ENCODE measurements at places on chromosomes 5 and 9. TPM values are rescaled to one million over a fixed set of nuclear protein-coding genes. Genes with fewer than 3 reads are reported as not detected.

DNA sequence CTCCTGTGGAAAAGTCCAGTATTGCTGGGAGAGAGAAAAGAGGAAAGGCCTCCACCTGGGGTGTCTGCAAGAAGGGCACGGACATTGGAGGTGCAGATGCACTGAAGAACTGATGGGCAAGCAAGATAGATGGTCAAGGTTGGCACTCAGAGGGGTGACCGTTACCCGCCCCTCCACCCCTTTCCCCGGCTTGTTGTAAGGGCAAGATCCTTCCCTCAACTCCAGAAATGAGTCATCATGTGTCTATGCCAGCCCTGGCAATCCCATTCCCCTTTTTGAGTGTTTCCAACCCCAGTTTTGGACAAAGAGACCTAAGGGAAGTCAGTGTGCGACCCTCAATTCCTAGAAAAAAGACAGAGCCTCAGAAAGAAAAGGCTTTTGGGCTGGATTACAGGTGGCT, 34.9 kb upstream of the ATP6V1G1 start:
- no peak for DNase-seq

Gene SPINK6
- total RNA-seq: not detected

DNA sequence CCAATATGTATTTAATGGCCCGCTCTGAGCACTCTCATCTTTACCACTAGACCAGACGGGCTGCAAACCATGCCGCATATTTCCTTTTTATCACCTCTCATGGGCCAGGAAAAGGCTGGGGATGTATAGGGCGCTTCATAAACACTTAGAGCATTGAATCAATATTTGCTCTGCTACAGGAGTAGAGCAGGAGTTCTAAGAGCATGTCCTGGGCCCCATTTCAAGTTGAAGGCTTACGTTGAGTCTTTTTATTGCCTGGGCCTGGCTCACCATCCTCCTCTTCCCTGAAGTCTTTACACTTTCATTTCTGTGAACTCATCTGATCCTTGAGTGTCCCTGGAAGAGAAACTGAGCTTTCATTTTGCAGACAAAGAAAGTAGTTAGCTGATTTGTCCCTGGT, 112.4 kb downstream of the FSTL4 start:
- DNase-seq: no peak

Gene CKS2
- total RNA-seq: 790 TPM

GRCh38 chr9:87684627-87685219, 41.2 kb upstream of the CTSL start:
- DNase-seq: no peak

GRCh38 chr5:126527892-126528291, 67.1 kb downstream of the ALDH7A1 start:
- no peak for DNase-seq

Gene LCN9
- total RNA-seq: not detected

DNA sequence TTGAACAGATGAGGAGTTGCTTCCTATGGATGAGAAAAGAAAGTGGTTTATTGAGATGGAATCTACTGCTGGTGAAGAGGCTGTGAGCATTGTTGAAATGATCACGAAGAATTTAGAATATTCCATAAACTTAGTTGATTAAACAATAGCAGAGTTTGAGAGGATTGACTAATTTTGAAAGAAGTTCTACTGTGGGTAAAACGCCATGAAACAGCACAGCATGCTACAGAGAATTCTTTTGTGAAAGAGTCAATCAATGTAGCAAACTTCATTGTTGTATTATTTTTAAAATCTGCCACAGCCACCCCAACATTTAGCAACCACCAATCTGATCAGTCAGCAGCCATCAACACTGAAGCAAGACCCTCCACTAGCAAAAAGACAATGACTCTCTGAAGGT, 309.1 kb downstream of the SPOCK1 start:
- DNase-seq: no peak

Gene EIF4E1B
- not detected for total RNA-seq

DNA sequence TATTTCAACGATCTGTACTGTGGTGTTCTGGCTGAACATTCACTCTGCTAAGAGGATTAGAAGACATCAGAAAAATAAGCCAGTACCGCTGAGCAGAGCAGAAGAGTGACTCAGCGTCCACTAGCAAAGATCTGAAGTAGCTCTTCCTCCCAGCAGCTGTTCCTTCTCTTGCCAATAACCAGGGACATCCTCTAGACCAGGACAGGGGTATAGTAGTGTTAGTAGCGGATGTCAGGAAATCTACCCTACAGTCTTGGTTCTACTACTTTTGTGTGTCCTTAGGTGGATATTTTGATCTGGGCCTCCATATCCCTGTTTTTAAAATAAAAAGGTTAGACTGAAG, 103.6 kb downstream of the TSSK1B start:
- no peak for DNase-seq

- DNase-seq: no peak
Measured at GRCh38 chr5:132193165-132193694, 34.4 kb downstream of the P4HA2 start.

DNA sequence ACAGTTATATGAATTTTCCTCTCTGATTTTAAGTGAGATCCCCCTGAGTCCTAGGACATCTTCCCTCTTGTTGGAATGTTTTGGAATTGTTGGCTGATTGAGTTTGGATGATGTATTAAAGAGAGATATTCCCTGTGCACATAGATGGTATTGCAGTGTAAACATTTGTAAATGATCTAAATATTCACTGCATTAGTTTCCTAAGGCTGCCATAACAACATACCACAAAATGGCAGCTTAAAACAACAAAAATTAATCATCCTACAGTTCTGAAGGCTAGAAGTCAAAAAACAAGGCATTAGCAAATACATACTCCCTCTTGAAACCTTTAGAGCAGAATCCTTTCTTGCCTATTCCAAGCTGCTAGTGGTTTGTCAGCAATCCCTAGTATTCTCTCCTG, 38.0 kb upstream of the MROH2B start:
- DNase-seq: no peak

- no peak for DNase-seq
Measured at GRCh38 chr5:140114341-140115185, 654 bp downstream of the PURA start.

GRCh38 chr5:179257176-179257682, 88.0 kb downstream of the ADAMTS2 start:
- DNase-seq: no peak

DNA sequence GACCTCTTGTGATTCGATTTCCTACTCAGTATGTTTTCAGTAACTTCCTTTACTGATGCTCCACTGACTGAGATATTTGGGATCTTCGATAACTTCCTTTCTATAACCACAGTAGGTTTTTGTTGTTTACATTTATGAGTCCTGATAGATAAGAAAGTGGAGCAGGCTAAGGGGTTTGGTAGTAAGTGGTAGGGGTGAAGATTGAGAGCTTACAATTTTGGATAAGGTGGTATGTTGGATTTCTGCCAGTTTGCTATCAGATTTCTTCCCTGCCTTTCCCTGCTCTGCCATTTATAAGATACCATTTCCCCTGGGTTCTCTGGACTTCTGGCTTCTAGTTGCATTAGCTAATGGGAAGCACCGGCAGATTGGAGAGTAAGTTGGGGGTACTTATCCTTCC, 7.9 kb upstream of the NDUFS4 start:
- no peak for DNase-seq

Gene SPATA24
- total RNA-seq: 5.3 TPM

DNA sequence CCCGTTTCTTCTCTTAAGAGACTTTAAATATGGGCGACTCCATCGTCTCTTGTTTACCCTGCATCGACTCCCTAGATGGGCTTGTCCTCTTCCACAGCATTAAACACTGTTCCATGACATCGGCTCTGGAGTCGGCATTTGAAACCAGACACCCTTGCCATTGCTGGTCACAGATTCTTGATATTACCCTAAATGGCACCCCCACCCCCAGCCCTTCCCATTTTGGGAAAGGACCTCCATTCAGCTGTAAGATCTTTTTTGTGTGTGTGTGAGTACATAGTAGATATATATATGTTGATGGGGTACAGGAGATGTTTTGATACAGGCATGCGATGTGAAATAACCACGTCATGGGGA, 51.1 kb upstream of the SH3PXD2B start:
- no peak for DNase-seq

Gene INPP5E
- 21.1 TPM for total RNA-seq

DNA sequence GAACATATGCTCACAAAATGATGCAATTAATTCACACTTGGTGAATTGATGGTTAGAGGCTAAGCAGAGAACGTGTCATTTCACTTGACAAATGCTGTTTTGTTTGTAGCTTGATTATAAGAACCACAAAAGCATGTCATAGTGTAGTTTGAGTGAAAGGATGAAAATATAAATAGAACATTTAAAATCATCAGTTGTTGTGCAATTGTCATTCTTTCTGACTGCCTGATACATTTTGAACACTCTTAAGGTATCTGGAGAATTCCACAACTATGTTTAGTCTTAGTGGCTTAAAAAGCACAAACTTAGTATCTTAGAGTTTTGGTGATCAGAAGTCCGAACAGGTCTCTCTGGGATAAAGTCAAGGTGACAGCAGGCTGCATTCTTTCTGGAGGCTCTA, 129.4 kb downstream of the BASP1 start:
- no peak for DNase-seq

- peak; percentile 26 for DNase-seq
Measured at GRCh38 chr9:85536076-85536475, 205.7 kb downstream of the AGTPBP1 start.

DNA sequence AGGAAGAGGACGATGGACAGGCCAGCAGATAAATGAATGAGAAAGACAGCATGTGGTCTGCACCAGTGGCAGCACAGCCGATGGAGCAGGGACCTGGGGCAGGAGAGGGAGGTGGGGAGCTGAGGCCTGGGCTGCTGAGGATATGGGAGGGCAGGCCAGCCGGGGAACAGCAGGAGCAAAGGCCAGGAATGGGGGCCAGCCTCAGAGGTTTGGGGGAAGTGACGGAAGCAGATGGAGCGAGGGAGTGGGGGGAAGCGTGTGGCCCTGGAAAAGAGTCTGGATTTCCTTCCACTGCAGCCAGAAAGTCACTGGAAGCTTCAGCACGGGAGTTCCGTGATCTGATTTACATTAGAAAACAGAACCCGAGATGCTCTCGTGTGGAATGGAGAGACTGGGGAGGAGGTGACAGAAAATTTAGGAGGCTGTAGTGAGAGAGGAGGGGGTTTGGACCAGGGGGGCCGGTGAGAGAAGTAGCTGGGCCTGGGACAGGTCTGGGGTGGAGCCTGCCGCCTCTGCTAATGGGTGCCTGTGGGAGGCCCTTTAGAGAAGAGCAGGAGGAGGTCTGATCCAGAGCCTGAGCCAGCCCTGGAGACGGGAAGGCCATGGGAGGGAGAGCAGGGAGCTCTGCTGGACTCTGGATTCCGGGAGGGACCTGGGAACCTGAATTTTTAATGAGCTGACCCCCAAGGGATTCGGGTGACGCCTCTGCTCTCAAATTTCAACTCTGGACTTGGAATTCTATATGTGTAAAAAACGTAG, 65.4 kb downstream of the TSPAN17 start:
- no peak for DNase-seq

DNA sequence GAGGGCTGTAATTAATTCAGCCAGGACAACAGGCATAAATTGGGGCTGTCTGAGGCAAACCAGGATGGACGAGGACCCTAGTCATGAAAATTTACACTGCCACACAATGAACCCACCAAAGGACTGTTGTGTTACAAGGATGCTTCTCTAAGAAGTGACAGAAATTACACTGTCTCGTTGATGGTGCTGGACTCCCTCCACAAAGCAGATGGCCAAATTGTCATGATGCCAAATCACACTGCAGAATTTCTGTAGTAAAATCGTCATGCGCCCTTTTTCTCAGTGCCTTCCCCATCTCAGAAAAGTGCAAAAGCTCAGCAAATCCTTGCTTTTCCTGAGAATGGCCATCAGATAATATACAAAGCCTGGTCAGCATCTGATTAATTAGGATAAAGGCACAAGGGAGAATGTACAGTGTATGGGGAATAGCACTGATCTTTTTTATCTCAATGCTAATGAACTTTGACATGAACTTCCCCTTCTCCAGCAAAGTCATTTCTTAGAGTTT, 545.8 kb downstream of the CSNK1G3 start:
- no peak for DNase-seq

DNA sequence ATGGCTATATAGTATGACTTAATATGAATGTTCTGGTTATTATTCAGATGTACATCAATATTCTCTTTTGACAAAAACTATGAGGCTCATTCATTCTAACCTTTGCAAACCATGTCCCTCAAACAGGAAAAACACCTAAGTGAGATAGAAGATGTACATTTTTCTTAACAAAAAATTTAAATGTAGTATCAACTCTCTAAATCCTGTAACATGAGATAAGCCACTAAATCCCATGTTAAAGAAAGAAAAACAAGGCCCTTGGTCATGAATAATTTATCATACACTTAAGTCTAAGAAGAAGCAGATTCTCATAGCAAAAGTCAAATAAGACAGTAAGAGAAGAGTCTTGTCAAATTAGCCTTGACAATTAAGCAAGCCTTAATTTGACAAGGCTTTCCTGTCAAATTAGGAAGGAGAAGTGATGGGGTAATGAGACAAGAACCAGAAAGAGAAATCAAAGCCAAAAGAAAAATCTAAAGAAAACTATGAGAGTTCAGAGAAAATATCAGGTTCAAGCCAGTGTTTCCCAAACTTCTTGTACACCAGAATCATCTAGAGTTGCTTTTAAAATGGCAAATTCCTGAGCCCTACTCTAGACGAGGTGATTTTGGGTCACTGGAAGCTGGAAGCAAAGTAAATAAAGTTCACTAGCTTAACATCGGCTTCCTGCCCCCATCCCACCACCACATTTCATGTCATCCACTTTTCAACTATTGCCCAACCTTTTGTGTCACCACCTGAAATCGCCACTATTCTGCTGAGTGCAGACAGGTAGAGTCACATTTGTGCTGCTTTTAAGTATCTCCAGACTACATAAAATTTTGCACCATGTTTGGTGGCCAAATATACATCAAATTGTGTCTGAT, 76.5 kb downstream of the NR6A1 start:
- no peak for DNase-seq

DNA sequence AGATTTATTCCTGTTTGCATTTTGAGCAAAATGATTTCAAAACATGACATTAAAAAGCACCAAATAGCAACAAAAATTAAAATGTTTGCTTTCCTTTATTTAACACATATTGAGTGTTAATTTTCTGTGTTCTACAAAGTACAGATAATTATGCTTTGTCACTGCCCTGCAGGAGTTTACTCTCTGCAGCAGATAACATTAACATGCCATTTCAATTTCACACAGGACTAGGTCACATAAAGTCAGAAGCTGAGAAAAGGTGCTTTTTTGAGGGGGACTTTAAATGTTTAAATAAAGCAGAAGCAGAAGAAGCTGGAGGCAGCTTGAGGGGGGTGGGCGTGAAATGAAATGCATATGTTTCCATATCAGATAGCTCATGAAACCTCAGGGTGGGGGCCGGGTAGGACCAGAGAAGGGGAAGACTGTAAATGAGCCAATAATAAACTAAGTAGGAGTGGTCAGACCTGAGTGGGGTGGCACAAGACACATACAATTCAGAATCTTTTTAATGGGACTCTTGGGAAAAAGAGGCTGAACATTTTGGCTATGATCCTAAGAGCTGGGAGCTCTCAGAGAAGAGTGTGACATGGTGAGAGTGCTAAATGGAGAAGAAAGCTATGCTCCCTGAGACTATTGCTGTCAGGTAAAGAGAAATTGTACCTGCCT, 387.5 kb downstream of the FAM170A start:
- no peak for DNase-seq

Gene EPB41L4A
- total RNA-seq: 17.2 TPM

Data from epithelial cell of proximal tubule (primary cell).